HTR-8/SVneo (cell line): ENCODE measurements at places on chromosomes 1 and 21.

- no peak for DNase-seq
Observed at GRCh38 chr1:81387446-81387845, 413.3 kb upstream of the ADGRL2 start.

GRCh38 chr1:61997123-61997522, 197.5 kb upstream of the L1TD1 start:
- DNase-seq, result no peak

DNA sequence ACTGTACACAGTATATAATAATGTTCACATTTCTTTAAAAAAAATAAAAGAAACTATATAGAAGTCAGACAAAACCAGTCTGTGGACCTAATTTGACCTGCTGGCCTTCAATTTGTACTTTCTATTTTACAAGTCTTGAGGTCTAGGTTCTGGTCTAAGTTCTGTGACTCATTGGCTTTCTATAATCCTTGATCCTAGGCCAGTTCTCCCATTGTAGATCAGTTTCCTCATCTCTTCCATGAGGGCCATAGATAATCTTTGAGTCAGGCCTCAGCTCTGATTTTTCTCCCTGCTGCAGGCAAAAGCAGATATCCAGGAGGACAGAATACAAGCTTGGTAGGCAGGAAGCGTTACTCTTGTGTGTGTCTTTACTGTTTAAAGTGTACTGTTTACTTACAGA, 603.7 kb upstream of the CAMK1G start:
- no peak for DNase-seq

GRCh38 chr21:44854664-44855446, 18.6 kb downstream of the PTTG1IP start:
- DNase-seq, result no peak

DNA sequence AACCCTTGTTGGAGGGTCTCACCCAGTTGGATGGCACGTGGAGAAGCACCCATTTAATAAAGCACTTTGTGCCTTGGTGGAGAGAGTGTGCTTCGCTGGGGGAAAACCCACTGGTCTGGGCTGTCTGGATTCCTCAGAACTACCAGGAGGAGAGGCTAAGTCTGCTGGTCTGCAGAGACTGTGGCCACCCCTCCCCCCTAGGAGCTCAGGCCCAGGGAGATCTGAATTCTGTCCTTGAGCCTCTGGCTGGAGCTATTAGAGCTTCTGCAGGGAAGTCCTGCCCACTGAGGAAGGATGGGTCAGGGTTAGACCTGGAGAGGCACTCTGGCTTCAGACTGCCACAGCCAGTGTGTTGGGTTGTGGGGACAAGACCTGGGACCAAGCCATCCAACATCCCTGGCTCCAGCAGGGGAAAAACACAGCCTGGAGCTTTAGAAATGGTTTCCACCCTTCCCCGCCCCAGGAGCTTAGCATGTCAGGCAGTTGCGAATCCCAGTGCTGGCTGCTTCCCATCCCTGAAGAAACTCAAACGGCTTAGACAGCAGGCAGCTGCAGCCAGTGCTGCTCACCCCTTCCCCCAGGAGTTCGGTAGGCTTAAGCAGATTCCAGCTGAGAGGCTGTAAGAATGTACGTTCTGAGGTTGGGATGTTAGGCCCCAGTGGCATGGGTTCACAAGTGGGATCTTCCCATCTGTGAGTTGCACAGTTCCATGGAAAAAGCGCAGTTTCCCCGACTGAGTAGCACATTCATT, 288.3 kb downstream of the TGFB2 start:
- DNase-seq, result no peak

DNA sequence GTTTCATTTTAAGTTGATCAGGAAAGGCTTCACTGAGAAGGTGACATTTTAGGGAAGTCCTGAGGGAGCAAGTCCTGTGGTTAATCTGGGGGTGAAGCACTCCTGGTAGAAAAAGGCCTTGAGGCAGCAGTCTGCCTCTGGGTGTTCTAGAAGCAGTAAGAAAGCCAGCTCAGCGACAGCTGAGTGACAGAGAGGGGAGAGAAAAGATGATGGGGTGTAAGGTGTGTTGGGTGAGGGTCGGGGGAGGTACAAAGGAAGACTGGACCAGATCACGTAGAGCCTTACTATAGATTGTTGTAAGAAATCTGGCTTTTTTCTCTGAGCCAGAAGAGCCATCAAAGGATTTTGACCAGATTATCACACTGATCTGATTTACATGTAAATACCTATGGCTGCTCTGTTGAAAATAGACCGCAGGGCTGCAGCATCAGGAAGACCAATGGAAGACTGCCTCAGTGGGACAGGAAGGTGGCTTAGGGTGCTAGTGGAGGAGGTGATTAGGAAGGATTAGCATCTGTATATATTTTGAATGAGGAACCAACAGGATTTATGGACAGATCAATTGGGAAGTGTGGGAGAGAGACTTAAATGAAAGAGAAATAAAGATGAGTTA, 131.2 kb downstream of the CDC7 start:
- no peak for DNase-seq

DNA sequence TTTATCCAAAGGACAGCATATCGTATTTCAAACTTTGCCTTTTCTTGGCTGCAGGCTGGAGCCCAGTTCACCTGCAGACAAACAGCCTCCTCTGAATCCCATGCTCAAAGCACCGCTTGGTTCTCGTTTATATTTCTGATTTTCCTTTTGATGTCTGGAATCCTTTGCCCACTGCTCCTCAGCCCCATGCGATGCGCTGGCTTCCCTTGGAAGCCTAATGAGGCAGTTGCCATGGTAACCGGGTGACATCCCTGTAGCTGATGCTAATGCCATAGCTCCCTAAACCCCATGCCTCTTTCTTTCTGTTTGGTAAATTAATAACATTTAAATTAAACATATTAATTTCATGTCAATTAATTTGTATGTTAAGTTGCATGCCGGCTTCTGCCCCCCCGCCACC, 327.1 kb downstream of the PRDM2 start:
- DNase-seq, result no peak

DNA sequence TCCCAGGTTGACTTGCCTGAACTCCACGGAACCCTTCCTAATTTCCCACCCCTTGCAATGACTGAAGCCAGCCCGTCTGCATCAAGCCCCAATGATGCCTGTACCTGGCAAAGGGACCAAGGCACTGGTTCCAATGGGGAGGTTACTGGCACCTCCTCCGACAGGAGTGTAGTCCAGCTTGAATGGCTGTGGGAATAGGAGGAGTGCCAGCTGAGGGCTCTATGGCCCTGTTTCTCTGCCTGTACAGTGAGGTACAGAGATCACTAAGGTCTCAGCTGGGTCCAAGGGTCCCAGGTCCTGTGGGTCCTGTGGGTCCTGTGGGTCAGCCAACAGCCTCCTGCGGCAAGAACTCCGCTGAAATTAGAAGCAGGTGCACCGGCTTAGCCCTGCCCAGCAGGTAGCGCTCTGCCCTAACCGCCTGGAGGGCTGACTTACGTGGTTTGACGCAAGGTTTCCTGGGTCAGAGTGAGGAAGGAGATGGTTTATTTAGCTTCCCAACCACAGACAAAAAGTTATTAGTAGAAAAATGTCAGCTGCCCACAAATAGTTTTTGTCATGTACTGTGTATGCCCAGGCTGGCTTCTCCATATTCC, 9.9 kb upstream of the SPRR4 start:
- DNase-seq, result no peak

- no peak for DNase-seq
Observed at GRCh38 chr1:100542285-100542684, 4.3 kb downstream of the GPR88 start.

DNA sequence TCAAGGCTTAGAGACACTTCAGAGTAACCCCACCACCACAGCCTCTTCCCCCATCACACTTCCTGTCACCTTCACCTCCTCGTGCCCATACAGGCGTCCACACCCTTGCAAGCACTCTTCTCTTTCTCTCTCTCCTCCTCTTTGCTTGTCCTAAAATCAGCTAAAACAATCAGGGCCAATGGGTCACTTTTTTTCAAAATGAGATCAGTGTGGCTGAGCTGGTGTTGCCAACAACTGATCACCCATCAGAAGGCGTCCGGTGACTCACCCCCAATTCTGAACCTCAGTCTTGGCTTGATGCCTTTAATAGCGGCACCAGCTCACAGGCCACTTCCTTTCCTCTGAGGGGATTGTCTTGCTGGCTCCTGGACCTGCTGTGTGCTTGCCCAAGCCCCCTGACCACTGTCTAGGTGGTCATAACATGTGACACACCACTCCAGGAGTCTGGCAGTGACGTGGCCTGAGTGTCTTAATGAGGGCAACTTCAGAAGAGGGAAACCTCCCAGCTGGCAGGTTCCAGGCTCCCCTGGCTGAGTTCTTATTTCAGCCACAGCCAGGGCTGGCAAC, 1.6 kb downstream of the DRAXIN start:
- peak; percentile 73 for DNase-seq

GRCh38 chr1:81174811-81175476, 625.8 kb upstream of the ADGRL2 start:
- no peak for DNase-seq

DNA sequence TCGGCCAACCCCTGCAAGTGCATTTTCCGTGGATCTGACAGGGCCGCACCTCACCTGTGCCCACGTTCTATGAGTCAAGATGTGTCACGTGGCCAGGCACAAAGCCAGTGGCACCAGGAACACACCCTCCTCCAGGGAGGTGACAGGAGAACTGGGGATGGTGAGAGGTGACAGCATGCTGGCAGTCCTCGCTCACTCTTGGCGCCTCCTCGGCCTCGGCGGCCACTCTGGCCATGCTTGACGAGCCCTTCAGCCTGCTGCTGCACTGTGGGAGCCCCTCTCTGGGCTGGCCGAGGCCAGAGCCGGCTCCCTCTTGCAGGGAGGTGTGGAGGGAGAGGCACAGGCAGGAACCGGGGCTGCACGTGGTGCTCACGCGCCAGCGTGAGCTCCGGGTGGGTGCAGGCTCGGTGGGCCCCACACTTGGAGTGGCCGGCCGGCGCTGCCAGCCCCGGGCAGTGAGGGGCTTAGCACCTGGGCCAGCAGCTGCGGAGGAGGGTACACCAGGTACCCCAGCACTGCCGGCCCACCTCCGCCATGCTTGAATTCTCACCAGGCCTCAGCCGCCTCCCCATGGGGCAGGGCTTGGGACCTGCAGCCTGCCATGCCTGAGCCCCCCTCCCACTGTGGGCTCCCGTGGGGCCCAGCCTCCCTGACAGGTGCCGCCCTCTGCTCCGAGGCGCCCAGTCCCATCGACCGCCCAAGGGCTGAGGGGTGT, 11.6 kb upstream of the TTC34 start:
- no peak for DNase-seq

GRCh38 chr1:28249013-28249865, 10.1 kb upstream of the SESN2 start:
- DNase-seq, result no peak

DNA sequence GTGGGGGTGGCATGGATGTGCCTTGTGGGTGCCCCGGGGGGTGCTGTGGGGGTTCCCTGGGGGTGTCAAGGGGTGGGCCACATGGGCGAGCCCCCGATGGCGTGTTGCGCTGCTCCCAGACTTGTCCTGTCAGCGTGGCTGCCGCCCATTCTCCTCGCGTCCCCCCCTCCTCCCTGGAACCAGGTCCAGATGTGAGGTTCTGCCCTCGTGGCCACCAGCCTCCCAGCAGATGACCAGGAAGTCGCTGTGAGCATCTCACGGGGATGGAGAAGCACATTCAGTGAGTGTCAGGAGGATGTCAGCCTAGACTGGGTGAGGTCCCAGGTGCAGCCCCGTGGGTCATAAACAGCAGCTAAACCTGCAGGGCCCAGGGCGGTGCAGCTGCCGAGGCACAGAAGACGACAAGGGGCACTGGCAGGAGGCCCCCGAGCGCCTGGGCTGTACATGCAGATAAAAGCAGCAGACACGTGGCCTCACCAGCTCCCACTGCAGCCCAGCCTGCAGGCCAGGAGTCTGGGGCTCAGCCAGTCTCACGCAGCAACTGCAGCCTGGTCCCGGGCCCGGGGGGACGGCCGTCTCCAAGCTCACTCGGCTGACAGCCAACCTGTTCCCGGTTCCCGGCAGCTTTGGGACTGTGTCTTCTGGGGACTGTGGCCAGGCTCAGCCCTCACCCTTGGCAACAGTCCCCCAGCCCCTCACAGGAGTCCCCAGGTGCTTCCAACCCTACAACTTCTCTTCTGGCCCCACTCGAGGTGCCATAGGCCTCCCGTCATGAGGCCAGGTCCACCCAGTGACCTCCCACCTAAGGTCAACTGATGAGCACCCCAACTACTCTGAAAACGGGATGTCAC, 17.5 kb upstream of the COL6A2 start:
- no peak for DNase-seq

- DNase-seq, result no peak
Observed at GRCh38 chr1:216461466-216461865, 38.2 kb upstream of the USH2A start.

- no peak for DNase-seq
Observed at GRCh38 chr1:27527890-27528817, 38.2 kb upstream of the WASF2 start.

DNA sequence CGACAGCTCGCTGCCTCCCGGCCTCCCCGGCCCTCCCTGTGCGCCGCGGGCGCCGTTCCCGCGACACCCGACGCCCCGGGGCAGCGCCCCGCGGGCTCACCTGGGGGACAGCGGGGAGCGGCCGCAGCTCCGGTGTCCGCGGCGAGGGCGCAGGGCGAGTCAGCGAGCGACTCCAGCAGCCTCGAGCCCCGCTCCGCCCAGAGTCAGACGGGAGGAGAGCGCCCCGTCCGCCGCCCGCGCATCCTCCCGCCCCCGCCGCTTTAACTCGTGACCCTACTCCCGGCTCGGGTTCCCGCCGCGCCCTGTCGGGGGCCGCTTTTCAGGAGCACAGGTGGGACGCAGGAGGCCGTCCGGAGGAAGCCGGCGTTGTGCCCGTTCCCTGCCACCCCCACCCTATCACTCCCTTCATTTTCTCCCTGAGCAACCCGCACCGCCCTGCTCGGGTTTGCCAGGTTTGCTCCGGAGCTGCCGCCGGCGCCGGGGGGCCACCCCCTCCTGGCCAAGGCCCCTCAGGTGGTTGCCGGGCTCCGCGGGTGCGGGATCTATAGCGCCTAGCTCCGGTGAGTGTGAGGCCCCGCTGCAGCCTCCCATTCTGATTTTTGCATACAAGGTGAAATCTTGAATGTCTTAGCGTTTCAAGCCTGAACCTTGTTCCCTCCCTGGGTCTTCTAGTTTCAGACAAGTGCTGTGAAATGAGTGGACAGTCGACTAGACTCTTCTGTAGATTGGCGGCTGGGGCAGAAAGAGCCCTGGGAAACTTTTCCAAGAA, at the start of gene MCOLN3:
TSS of gene MCOLN3 (minus strand) at position 205 of the 769 bp plus-strand sequence. CDS start 3,140 bp downstream, outside the sequence.
- peak; percentile 41 for DNase-seq

- no peak for DNase-seq
Observed at GRCh38 chr1:119159966-119160365, 19.5 kb upstream of the WARS2 start.

DNA sequence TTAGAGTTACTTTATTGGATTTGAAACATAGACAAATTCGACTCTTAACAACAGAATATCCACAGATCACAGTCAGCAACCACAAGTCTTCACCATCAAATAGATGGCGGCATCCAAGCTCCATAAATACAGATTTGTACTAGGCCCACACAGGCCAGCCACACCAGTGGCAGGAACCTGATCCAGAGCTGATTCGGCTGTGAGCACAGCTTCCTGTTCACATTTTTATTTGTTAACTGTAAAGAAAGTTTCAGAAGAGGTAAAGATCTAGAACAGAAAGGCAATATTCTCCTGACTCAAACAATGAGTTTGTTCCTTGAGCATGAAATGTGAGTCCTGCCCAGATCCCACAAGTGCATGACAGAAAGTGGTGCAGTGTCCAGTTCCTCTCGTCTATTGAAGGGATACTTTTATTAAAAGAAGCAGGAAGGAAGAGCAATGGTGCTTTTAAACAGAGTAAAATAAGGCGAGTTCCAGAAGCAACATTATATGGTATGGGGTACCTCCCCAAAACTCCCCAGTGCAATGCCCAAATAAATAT, 205.8 kb downstream of the SLC45A1 start:
- no peak for DNase-seq
